H1 (cell line): ENCODE measurements at places on chromosomes 1 and 21. TPM values are rescaled to one million over a fixed set of nuclear protein-coding genes. Genes with fewer than 3 reads are reported as not detected.

GRCh38 chr1:72435025-72435424, 152.7 kb upstream of the NEGR1 start:
- DNase-seq, result no peak
- H3K27me3 ChIP-seq, result no peaks in the 10 kb centered on the region
- no peak overlapping the region for H3K4me3 ChIP-seq
- H3K36me3 ChIP-seq, result no peaks in the 10 kb centered on the region

DNA sequence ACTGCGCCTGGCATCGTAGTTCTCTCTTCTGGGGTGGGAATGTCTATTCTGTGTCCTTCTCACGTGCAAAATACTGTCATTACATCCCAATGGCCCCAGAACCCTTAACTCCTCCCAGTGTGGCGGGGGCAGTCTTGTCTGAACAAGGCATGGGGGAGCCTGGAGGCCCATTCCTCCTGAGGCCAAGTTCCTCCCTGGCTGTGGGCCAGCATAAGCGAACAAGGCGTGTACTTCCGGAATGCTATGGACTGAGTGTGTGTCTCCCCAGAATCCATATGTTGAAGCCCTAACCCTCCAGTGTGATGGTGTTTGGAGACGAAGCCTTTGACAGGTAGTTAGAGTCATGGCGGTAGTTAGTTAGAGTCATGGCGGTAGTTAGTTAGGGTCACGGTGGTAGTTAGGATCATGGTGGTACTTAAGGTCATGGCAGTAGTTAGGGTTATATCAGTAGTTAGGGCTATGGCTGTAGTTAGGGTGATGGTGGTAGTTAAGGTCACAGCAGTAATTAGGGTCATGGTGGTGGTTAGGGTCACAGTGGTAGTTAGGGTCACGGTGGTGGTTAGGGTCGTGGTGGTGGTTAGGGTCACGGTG, 71.0 kb downstream of the PRKCZ start:
- H3K27ac ChIP-seq, result no peak overlapping the region
- no peaks in the 10 kb centered on the region for H3K36me3 ChIP-seq
- H3K4me3 ChIP-seq, result no peak overlapping the region
- H3K27me3 ChIP-seq, result no peaks in the 10 kb centered on the region
- DNase-seq, result no peak

- no peaks in the 10 kb centered on the region for H3K27me3 ChIP-seq
- no peak overlapping the region for H3K4me3 ChIP-seq
- peaks cover 3% of the 10 kb centered on the region; the same call in 1 of the 2 replicates for H3K4me1 ChIP-seq
- no peak overlapping the region for H3K27ac ChIP-seq
- no peak for DNase-seq
Observed at GRCh38 chr1:150477733-150478132, 9.5 kb upstream of the TARS2 start.

DNA sequence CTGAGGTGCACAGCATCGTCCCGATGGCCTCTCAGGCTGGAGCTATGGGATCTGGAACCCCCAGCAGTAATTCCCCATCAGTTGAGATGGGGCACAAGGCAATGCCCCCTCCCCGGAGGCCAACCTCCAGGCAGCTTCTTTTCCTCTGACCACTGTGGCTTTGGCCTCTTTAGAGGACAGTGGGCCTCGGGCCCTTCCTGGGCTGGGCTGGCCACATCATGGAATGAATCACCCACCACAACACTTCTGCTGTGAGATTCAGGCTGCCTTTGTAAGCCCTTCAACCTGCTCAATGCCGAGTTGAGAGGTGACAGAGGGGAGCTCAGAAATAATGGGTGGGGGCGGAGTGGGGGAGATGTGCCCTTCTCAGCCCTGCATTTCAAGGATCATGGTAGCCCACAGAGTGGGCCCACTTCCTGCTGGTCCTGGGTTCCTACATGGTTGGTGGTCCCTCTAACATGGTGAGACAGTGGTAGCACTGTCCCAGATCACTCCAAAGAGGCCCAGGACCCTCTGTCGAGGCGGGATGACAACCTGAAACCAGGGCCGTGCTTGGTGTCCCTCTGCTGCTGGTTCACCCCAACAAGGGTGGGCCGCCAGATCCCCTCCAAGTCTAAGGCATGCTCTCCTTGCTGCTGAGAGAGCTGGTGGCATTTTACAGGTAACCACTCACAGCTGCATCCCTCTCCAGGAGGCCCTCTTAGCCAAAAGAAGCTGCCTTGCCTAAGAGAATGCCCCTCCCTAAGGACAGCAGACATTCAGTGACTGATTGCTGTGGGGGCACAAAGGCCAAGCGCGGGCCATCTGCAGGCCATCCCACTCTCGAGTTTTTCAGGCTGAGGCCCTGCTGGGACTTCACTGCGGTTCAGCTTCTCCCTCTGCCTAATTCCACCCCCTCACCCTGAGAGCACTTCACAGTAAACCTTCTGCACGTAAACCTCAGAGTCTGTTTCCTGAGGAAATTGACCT, 29.7 kb upstream of the EVA1B start:
- no peaks in the 10 kb centered on the region for H3K27me3 ChIP-seq
- no peak overlapping the region for H3K4me3 ChIP-seq
- H3K4me1 ChIP-seq, result no peaks in the 10 kb centered on the region
- no peak for DNase-seq
- H3K36me3 ChIP-seq, result peaks cover 30% of the 10 kb centered on the region; the same call in 1 of the 2 replicates

GRCh38 chr1:170377440-170377839, 154.5 kb upstream of the GORAB start:
- no peak overlapping the region for H3K4me3 ChIP-seq
- H3K27me3 ChIP-seq, result no peaks in the 10 kb centered on the region
- DNase-seq, result no peak
- H3K27ac ChIP-seq, result no peak overlapping the region

DNA sequence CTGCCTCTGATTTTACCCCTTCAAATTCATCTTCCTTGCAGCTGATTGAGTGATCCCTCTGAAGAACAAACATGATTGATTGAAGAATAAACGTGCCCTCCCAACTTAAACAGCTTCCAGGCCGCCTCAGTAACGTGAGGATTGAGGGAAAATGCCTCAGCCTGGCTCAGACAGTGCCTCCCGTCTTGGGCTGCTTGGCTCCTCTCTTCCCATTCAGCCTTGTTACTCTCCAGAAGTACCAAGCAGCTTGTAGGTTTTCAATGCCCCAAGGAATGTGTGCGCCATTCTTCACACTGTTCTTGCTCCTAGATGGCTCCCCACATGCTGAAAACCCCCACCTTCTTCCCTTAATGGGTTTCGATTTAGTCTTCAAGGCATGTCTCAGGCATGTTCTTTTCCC, 51.8 kb downstream of the ST6GALNAC5 start:
- no peaks in the 10 kb centered on the region for H3K27me3 ChIP-seq
- no peak overlapping the region for H3K4me3 ChIP-seq
- H3K4me1 ChIP-seq, result no peaks in the 10 kb centered on the region
- no peaks in the 10 kb centered on the region for H3K36me3 ChIP-seq
- peak overlapping the region; percentile 36; the same call in 1 of the 2 replicates for H3K27ac ChIP-seq

DNA sequence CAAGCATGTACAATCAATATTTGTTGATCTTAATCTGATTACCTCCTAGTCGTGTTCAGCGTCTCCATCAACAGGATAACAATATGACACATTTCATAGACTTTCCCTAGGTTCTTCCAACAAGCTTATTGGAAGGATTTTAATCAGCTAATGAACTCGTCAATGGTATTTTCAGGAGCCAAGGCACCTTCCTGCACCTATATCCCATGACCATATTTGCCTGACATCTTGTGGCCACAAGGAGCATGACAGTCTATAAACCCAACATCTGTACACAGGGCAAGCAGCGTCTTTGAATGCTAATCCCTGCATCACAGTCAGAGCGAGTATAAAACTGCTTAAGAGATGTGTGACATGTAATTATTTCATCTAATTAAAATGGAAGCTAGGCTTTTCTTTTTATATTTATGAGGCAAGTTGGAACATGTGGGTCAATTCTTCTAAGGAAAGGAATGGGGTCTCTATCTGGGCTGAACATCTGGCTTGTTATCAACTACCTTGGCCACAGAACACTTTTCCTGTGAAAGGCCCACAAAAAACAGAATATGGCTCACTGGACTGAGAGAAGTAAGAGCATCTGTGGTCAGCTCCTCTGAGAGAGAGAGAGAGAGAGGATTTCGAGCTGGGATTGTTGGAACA, 388.8 kb downstream of the NTNG1 start:
- H3K27me3 ChIP-seq, result no peaks in the 10 kb centered on the region
- no peak overlapping the region for H3K4me3 ChIP-seq
- H3K4me1 ChIP-seq, result peaks cover 3% of the 10 kb centered on the region
- H3K27ac ChIP-seq, result no peak overlapping the region
- H3K36me3 ChIP-seq, result no peaks in the 10 kb centered on the region

DNA sequence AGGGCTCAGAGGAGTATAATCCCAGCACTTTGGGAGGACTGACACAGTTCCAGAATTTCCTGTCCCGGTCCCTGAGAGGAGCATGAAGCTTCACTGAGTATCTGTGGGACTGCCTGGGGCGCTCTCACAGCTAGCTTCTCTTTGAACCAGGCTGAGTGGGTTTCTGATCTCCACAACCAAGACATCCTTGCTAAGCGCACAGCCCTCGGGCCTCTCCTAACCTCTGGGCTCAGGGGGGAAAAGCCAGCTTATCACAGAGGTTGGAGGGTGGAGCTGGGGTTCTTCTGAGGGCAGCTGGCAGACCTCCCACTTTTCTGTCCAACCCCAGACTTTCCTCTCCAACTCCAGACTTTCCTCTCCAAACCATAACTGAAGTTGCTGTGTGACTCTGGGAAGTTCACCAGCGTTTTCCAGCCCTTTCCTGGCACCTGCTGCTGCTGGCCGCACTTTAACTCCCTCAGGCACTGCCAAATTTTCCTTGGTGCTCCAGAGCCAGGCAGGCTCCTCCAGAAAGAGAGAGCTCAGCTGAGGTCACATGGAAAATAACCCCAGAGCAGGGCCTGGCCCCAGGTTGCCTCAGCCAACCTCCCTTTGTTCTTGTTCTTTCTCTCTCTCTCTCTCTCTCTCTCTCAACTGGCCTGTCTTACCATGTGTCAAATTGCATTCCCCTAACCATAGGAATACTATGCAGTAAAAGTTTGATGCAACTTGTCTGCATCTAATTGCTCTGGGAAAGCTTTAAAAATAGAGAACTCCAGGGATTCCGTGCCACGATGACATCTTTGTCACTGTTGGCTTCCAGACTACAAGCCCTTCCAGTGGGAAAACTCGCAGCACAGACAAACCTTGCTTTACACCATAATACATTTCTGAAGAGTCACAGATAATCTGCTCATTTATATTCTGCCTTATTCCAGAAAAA, 49.5 kb downstream of the OLFML2B start:
- H3K4me1 ChIP-seq, result peaks cover 6% of the 10 kb centered on the region; the same call in 1 of the 2 replicates
- no peaks in the 10 kb centered on the region for H3K27me3 ChIP-seq
- no peak for DNase-seq
- no peak overlapping the region for H3K4me3 ChIP-seq

DNA sequence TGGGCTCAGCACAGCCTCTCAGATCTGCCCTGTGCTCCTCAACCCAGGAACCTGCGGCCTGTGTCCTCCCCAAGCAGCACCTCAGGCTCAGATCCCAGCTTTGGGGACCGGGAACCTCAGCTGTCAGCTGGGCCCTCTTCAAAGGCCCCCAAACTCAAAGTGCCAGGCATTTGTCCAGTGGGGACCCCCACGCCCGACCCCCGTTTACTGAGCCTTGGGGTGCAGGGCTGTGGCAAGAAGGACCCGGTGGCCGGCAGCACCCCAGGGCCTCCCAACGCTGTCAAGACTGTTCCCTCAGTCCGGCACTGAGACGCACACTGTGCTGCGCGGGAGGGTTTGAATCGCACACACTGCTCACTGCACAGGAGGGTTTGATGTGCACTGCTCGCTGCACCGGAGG, 35.0 kb downstream of the MORN1 start:
- no peak overlapping the region; the same call in 1 of the 2 replicates for H3K27ac ChIP-seq
- H3K36me3 ChIP-seq, result no peaks in the 10 kb centered on the region
- DNase-seq, result no peak
- H3K4me1 ChIP-seq, result no peaks in the 10 kb centered on the region

DNA sequence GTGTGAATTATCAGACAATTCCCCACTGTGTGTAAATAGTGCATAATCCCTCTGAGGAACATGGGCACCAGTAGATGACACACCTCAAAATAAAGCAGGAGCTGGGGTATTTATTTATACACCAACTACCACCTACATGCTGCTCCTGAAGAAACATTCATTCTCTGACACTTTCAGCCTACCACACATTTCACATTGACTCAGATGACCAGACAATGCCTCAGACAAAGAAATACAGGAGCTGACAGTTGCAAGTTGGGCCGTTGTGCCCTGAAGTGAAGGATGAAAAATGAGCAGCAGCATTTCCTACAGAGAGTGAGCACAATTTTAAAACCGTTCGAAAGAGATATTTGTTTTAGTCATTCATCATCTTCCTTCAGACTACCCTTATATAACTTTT, 63.2 kb downstream of the RGS2 start:
- no peak overlapping the region for H3K27ac ChIP-seq
- no peaks in the 10 kb centered on the region for H3K36me3 ChIP-seq
- H3K27me3 ChIP-seq, result no peaks in the 10 kb centered on the region
- DNase-seq, result no peak

- H3K27ac ChIP-seq, result no peak overlapping the region
- no peaks in the 10 kb centered on the region for H3K4me1 ChIP-seq
- no peak overlapping the region for H3K4me3 ChIP-seq
Observed at GRCh38 chr1:42430286-42431135, 25.3 kb downstream of the ZMYND12 start.

DNA sequence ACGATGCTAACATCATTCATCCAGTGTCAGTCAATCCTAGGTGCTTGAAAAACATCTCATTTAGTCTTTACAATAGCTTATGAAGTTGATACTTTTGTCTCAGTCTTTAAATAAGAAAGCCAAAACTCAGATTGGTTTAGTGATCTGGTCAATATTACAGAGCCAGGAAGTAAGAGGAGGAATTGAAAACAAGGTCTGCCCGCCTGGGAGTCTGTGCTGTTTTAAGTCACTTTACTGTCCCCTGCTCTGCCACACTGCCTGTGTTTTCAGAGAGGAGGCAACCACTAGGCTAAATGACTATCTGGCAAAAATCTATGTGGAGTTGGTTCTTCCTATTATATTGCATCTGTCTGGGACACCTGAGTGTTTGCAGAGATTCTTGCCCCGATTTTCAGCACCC, 62.3 kb downstream of the ST6GALNAC3 start:
- H3K27me3 ChIP-seq, result no peaks in the 10 kb centered on the region
- H3K4me1 ChIP-seq, result peaks cover 7% of the 10 kb centered on the region
- H3K4me3 ChIP-seq, result no peak overlapping the region
- no peak overlapping the region for H3K27ac ChIP-seq
- DNase-seq, result no peak

DNA sequence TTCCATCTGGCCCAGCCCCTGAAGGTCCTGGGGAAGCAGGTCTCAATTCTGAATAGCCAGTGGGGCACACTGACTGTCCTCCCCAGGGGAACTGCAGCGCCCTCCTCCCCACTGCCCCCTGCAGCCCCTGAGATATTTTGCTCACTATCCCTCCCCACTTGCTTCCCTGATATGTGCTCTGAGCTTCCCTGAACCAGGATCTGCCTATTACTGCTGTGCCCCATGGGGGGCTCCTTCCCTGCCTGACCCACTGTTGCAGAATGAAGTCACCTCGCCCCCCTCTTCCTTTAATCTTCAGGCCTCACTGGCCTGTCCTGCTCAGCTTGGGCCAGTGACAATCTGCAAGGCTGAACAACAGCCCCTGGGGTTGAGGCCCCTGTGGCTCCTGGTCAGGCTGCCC, 89.8 kb downstream of the PTPRU start:
- no peak for DNase-seq
- no peaks in the 10 kb centered on the region for H3K27me3 ChIP-seq
- no peak overlapping the region for H3K4me3 ChIP-seq
- no peaks in the 10 kb centered on the region; the same call in 1 of the 2 replicates for H3K36me3 ChIP-seq
- no peak overlapping the region for H3K27ac ChIP-seq

NDC1 gene
- 57.0 and 62.9 TPM in 2 replicates for total RNA-seq

C1orf94 gene
- total RNA-seq, result 4.8 and 5.8 TPM in 2 replicates

OR10J1 gene
- not detected in 2 replicates for total RNA-seq

LRRC53 gene
- not detected in 2 replicates for total RNA-seq

FAM151A gene
- total RNA-seq, result not detected in 2 replicates

NUP210L gene
- total RNA-seq, result not detected in 2 replicates

JAK1 gene
- 22.5 and 24.5 TPM in 2 replicates for total RNA-seq

KCNQ4 gene
- total RNA-seq, result 3.5 and 3.9 TPM in 2 replicates
